SK-N-SH (cell line): ENCODE measurements at places on chromosomes 4 and X. TPM values are rescaled to one million over a fixed set of nuclear protein-coding genes. Genes with fewer than 3 reads are reported as not detected.

CXorf49 gene
- polyA plus RNA-seq, result not detected in 2 replicates

C4orf51 gene
- polyA plus RNA-seq, result not detected in 2 replicates

EPHA5 gene
- not detected in 2 replicates for polyA plus RNA-seq

NXF2 gene
- polyA plus RNA-seq, result not detected in 2 replicates

RTL5 gene
- polyA plus RNA-seq, result 1.5 and 1.8 TPM in 2 replicates

SERPINA7 gene
- polyA plus RNA-seq, result not detected in 2 replicates

ACSL1 gene
- 7.9 and 9.0 TPM in 2 replicates for polyA plus RNA-seq

BTK gene
- polyA plus RNA-seq, result not detected in 2 replicates

RGN gene
- 0.05 and 0.06 TPM in 2 replicates for polyA plus RNA-seq

TRPC3 gene
- not detected in 2 replicates for polyA plus RNA-seq

DNA sequence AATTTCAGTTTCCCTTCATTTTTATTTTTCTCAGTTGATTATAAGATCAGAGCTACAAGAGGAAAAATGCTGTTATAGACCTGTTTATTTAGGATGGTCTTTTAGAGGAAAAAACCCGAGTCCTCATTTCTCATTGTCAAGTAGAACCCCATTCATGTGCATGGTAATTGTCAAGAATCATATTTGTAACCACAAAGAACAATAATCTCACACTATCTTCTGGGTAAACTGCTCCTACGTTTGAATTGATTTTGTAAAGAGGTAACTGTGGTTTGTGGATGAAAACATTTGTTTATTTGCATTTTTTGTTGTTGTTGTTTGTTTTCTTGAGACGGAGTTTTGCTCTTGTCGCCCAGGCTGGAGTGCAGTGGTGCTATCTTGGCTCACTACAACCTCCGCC is 23.8 kb downstream of the RAPGEF2 start:
- no peak for DNase-seq

DNA sequence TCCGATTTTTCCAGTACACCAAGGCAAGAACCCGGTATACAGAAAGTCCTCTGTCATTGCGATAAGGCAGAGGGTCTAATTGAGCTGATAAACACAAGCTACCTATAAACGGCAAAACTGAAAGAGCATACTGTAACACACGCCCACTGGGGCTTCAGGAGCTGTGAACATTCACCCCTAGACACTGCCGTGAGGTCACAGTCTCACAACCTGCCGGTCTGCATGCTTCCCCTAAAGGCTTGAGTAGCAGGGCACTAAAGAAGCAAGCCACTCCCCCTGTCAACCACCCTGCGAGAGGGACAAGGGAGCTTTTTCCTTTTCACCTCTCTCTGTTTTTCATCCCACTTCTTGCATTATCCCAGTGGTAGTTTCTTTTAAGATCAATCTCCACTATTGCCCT is 22.4 kb upstream of the F9 start:
- DNase-seq, result no peak

DNA sequence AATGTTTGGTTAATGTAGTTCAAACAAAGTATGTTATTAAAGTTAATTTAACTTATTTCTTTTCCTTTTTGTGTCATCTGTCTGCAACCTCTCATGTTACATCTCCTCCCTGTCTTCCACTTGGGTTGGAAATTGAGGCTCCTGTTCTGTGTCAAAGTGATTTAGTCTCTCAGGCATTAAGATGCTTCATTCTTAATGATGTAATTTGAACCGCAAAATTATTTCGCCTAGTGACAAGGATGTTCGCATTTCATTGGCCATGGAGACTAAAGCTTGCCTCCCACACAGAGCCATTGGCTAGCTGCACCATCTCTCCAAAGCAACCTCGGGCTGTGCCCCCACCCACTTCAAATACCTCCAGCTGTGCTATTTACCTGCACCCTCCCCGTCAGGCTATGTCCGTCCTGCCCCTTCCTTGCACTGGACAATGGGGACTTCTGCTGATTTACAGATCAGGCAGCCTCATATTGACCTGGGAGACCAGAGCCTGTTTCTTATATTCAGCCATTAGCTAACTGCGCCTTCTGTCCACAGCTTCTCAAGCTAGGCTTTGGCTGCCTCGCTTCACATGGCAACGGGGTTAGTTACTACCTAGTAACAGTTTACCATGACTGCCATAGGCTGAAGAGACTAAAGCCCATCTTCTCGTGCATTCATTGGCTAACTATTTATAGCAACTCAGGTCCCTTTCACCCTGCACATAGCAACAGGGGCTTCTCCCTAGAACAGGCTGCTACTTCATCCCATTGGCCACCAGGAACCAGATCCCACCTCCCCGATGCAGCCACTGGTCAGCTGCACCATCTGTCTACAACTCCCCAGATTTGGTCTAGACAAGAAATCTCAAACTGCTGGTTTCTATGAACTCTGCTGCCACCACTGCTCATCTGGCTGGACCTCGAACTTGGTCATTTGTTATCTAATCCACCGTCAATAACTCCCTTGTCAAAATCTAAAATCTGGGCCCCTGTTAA is 8.6 kb upstream of the ZNF157 start:
- peak; percentile 80 for DNase-seq

DNA sequence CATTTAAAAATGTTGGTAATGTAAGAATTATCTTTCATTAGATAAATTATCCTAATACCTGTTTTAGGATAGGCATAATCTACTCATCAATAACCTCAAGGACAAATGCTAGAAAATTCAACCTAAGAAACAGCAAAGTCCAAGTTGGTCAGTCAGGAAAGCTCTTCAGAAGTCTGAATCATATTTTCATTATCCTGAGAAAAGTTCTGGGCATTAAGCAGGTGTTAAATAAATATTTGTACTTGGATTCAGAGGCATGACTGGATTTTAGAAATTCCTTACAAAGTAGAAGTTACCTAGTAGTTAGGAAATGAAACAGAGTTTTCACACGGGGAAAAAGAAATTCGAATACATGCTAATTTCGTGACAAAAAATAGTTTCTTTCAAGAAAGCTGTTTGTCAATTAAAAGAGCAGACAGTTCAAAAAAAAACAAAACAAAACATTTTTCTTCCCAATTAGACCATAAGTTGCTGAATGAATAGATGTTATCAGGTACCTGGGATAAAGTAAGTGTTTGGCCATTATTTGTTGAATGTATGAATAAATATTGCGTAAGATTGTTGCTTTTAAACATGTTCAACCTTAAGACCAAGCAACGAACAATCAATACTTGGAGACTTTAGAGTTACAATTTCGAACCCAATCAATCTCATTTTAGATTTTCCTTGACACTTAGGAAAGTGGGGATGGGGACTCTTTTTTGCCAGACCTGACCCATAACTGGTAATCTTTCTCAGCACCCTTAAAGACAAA is 48.5 kb downstream of the MAD2L1 start:
- DNase-seq, result no peak

DNA sequence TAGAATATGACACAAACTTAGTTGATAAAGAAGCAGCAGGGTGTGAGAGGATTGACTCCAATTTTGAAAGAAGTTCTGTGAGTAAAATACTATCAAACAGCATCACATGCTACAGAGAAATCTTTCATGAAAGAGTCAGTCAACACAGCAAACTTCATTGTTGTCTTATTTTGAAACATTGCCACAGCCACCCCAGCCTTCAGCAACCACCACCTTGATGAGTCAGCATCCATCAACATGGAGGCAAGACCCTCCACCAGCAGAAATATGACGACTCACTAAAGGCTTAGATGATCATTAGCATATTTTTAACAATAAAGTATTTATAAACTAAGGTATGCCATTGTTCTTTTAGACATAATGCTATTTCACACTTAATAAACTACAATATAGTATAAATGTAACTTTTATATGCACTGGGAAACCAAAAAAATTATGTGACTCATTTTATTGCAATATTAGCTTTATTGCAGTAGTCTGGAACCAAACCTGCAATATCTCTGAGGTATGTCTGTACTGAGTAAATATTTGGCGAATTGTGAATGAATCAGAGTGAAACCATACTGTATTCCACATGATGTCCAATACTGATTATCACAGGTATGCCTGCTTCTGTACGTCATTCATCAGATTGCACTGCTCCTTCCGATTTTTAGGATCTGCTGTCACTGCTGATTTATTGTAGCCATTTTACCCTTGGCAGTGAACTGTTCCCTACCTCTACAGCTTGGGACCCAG is 11.6 kb downstream of the FRMPD4 start:
- no peak for DNase-seq

- no peak for DNase-seq
These were observed 90.3 kb downstream of the ANTXR2 start for GRCh38 chr4:79982601-79983322.

DNA sequence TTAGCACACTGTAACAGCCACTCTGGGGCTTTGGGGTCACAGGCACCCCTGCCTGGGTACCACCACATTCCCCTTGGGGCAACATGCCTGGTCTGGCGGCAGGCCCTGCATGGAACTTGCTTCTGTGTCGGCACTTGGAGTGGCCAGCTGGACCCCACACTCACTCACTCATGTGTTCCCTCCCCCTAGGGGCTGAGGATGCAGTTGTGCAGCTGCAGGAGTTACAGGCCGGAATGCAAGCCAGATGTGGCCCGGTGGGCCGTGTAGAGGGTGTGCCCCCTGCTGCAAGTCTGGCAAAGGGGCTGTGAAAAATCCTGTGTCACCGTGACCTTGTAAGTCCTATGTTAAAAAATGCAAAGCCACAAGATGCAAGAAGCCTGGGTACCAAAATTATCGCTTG is 34.2 kb downstream of the ATXN3L start:
- no peak for DNase-seq

DNA sequence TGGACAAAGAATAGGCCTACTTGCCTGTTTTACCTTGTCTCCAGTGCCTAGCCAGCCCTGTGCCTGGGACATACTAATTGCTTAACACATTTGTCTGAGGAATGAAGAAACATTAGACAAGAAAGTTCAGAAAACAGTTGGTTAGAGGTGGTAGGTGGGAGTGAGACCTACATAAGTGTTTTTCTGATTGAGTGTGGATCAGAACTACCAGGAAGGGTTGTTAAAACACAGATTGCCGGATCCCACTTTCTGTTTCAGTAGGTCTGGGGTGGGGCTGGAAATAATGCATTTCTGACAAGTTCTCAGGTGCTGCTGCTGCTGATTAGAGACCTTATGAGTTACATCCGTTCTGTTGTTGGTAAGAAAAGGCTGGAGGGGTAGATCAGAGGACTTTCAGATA is 5.7 kb upstream of the JADE1 start:
- no peak for DNase-seq

DNA sequence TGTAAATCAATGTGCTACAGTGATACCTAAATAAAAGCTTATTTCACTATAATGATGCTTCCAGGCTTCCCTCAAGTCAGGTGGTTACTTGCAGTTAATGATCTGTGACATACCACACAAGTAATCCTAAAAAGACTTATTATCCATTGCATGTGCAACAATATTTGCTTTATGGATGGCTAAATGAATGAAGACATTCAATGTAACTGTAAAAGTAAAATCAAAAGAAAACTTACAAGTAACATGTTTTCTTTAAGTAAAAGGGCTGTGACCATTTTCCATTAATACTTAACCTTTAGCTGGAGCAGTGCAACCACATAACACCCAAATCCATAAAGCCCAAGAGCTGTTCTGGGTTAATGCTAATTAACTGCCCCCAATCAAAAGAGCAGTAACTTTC is 42.6 kb downstream of the RAB28 start:
- no peak for DNase-seq

GRCh38 chr4:133129237-133129636 is 19.9 kb upstream of the PCDH10 start:
- DNase-seq, result no peak

DNA sequence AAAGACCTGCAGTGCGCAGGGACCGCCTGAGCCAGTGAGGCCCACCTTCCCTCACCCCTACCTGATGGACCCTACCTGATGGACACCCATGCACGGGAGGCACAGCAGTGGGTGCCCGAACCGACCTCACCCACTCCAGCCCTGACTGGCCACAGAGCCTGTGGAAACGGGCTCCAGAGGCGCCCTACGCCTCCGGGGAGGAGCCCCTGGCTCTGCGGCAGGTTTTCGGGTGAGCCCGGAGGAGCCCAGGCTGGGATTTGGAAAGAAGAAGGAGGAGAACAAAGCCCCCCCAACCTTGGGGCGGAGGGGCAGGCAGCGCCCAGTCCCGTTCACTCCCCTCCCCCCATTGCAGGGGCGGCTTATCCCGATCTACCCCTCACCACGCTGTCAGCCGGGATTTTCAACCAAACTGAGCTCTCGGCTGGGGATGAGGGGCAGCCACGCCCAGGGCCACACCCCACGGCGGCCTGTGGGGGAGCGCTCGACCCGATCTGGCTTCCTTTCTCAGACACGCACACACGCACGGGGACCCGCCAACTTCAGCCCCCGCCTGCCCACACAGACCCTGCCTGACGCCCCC is 675 bp downstream of the L1CAM start:
- DNase-seq, result no peak

GRCh38 chrX:45300638-45301037 is 100.0 kb upstream of the DIPK2B start:
- no peak for DNase-seq

DNA sequence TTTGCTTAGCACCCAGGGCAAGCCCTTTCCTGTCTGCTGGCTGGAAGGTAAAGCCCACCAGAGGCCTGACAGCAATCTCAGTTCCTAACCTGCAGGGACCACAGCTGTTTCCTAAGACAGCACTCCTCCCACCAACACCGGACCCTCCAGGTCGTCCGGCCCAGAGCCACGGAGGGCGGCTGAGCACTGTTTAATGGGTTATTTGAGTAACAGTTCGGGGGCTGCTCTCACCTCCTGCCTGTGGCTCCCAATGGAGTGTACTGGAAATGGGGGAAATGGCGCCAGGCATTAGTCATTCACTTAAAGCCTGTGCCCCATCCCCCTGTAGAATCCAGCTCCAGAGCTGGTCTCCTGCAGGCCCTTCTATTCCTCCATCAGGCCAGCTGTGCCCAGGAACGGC is 81.6 kb upstream of the ADRA2C start:
- no peak for DNase-seq

DNA sequence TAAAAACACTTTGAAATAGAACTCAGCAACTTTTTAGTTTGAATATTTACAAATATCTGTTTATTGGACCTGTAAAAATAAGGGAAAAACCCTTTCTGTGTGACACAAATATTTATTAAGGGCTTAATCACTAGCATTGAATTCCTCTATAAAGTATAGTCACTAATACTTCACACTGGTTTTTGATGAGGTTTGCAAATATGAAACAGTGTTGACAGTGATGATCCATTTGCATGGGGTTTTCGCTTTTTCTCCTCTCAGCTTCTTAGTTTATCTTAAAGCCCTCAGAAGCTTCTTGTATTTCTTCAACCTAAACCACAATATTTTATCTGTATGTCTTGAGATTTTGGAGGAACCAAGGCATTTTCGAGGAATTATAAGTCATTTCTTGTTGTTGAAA is 96.6 kb upstream of the TEX13A start:
- no peak for DNase-seq

DNA sequence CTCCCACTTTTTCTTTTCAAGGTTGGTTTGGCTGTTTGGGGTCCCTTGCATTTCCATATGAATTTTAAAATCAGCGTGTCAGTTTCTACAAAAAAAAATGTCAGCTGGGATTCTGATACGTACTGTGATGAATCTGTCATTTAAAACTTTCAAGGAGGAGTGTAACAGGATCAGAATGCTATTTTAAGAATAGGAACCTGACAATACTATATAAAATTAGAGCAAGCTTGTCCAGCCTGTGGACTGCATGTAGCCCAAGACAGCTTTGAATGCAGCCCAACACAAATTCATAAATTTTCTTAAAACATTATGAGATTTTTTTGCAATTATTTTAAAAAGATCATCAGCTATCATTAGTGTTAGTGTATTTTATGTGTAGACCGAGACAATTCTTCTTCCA is 56.5 kb downstream of the TMEM164 start:
- no peak for DNase-seq
